ENCODE measurements at places on chromosomes 1 and 21.
A peak's percentile ranks its signal among the peaks of the same experiment; 100 is the strongest.

DNA sequence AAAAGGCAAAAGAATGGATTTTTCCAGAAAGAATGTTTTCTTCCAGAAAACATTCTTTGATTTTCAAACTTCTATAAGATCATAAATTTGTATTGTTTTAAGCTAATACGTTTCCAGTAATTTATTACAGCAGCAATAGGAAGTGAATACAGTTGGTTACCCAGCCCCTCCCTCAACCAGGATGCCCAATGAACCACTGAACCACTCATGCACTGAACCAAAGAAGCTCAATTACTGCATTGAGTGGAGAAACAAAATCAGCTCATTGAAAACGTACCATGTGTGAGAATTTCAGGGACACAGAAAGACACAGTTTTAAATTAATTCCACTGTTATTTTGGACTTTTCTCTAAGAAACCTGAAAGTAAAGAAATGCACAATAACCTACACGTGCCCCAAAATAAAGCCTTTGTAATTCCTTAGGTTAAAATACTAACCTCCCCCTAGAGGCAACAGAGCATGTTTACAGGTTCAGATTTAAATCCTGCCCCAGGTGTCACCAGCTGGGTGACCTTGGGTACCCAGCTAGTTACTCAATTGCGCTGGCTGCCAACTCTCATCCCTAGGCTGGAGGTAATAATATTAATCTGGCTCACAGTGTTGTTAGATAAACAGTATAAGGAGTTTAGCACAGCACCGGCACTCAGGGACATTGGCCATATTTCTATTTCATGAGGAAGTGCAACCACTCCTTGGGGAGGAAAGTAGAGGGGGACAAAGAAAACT lies 111.7 kb downstream of the NMNAT2 start:
- DNase-seq, result no peak

DNA sequence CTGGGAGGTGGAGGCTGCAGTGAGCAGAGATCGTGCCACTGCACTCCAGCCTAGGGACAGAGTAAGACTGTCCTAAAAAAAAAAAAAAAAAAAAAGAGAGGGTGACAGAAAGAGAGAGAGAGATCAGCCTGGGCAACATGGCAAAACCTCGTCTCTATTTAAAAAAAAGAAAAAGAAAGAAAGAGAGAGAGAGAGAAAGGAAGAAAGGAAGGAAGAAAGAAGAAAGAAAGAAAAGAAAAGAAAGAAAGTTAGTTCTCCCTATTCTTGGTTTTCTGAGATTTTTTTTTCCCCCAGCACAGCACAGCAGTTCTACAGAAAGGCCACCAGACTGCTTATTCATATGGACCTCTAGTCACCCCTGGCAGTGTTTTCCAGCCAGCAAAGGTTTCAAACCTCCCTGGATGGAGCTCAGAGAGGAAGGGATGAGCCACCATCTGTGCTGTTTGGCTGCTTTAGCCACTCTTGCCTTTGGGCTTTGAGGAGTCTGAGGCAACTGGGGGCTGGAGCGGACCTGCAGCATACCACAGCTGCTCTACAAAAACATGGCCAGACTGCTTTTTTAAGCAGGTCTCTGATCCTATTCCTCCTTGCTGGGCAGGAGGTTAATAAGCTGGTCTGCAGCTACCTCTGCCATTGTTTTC lies 10.6 kb downstream of the S100A6 start:
- DNase-seq, result no peak

DNA sequence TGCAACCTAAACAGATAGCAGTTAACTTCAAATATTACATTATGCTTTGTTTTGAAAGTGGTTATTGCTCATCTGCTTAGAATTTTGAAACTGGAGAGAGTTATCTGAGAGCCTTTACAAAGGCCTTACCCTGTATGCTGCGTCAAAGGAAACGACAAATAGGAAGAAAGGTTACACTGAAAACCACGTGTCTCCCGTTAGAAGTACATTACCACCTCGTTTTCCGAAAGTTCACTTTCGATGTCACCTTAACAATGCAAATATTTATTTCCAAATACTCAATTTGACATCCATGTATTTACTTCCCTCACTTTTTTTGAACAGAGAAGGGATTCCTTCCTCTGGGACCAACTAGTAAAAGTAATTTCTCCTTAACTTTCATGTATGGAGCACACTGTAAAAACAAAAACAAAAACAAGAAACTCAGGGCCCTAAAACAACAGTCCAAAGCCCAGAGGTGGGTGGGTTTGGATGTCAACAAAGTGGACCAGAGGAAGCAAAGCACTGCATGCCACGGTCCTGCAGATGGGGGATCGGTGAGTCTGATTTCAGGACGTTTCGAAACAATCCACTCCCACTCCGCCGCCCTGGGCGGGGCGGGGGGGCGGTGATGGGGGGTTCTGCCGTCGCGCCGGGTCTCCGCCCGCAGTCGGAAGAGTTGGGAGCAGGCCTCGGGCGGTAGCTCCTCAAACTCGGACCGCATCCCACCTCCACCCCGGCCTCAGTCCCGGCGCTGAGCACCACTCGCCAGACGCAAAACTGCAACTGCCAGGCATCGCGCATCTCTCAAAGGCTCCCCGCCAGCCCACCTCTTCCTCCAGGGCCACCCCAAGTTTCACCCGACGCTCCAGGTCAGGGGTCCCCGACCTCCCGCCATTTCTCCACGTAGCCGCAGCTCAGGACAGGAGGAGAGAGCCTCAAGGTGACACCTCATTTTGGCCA lies 841 bp downstream of the ADSS2 start:
- DNase-seq, result no peak

- DNase-seq, result no peak
Measured at GRCh38 chr21:32834916-32835235, 63.3 kb upstream of the PAXBP1 start.

GRCh38 chr1:55466921-55467320 lies 251.8 kb upstream of the USP24 start:
- DNase-seq, result no peak

DNA sequence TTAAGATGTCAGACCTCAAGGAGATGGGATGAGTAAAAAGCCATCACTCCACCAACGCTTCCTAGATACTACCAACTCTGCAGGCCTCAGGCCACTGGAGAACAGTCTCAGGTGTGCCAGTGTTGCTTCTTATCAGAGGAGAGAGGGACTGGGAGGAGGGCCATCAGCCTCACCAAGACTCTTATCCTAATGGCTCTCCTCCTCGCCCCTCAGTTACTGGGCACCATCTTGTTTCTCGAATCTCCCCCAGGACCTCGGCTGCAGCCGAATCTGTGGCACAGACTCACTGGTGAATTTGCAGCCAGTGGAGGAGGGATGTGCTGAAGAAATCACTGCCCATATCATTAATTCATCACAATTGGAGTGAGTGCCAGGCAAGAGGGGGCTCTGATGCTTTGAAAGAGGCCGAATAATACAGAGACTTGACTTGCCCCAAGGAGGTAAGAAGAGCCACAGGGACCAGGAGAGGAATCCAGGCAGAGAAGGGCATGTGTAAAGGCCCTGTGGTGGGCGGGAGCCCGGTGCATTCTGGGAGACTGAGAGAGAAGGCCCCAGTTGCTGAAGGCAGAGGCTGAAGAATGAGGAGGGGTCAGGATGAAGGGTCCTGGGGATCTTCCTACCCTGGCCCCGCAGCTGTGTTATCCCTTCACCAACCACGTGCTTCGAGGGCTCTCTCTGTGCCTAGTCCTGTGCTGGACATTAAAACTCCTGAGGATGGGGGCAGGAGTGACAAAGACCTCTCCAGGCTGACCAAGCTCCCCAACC lies 129.8 kb downstream of the PTPRU start:
- no peak for DNase-seq

GRCh38 chr1:17250601-17251000 lies 1.7 kb downstream of the PADI3 start:
- no peak for DNase-seq

DNA sequence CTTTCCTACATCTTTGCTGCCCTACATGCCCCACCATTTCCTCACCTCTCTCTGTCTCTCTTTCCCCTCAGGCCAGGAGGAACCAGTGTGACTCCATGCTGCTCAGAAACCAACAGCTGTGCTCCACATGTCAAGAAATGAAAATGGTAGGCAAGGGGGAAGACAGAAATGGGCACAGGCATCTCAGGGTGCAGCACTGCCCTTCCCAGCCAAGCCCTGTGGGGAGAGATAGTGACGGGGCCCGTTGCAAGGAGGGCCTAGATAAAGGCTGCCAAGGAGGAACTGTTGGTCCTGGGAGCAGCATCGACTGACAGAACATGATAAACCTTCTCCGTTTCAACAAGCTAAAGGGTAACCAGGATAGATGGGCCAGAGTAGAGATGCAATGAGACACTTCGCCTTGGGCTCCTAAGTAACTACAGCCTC lies 12.5 kb upstream of the PIGC start:
- no peak for DNase-seq

- DNase-seq, result no peak
Measured at GRCh38 chr1:110081061-110081460, 10.6 kb upstream of the ALX3 start.

DNA sequence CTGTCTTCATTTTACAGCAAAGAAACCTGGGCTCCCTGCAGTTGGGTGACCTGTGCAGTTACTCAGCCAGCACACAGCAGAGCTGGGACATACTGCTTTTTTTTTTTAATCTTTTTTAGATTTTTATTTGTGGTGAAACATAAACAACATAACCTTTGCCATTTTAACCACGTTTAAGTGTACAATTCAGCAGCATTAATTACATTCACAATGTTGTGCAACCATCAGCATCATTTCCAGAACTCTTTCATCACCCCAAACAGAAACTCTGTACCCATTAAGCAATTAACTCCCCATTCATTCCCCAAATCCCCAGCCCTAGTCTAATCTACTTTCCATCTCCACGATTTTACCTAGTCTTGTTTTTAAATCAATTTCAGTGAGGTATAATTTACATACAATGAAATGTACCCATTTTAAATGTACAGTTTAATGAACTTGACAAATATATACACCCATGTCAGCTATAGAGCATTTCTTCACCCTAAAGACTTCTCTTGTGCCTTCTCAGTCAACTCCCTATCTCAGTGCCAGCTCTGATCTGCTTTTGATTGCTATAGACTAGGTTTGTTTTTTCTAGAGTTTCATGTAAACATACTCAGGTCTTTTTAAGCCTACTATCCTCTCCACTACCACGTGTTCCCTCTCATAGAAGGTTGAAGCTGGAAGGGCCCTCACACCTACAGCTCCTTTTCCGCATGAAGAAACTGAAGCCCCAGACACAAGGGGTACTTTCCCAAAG lies 37.8 kb upstream of the C8B start:
- DNase-seq, result no peak

- DNase-seq, result no peak
Measured at GRCh38 chr1:217943361-217943760, 312.2 kb downstream of the SPATA17 start.

GRCh38 chr1:62144238-62144831 lies 50.3 kb upstream of the L1TD1 start:
- DNase-seq, result peak; percentile 44

DNA sequence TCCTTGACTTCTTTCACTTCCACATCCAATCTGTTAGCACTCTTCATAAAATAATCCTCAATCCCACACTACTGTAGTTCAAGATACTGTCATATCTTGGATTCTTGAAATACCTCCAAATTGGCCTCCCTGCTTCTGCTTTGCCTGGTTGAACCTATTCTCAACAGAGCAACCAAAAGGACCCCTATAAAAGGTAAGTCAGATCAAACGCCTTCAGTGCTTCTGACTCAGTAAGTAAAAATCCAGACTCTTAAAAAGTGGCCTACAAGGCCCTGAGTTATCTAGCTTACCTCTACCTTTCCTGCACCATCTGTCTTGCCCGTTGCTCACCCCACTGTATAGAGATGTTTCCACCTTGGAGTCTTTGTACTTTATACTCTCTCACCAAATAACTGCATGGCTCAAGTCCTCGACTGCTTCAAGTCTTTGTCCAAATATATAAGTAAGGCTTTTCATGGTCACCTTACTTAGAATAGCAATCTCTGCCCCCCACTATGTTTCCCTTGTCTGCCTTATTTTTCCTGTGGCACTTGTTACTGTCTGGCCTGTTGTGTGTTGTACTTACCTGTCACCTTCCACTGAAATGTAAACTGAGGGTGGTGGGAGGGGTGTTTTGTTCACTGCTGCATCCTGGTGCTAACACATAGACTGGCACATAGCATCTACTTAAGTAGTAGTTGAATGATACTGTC lies 5.1 kb upstream of the PIGV start:
- no peak for DNase-seq

DNA sequence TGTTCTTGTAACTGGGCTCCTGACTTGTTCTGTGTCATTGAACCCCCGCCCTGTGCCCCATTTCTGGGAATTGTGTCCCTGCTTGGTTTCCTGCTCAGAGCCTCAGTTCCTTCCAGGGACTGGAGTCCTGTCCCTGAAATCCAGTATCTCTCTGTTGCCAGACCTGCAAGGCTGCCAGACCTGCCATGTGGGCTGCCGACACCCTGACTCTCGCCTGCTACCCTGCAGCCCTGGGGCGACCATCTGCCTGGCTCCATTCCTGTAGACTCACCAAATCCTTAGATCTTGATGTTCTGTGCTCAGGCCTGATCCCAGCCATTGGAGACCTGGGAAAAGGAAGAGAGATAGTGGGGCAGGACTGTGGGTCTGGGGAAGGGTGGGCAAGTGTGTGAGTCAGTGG lies 383.3 kb upstream of the PROX1 start:
- no peak for DNase-seq

DNA sequence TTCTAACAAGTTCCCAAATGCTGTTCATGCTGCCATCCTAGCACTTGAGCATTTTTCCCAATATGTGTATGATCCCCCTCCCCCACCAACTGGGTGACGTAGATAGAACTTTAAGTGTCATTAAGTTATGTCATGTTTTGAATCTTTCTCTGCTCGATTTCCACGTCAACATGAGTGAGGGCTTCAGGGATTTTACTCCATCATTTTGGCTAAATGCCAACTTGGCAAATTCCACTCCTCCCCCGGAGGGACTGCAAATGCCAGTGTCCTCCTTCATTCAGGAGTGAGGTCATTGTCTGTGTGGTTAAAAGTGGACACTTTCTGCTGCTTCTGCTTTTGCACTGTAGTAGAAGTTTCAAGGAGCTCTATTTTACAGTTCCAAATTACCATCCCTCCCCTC lies 201.7 kb downstream of the FGGY start:
- DNase-seq, result no peak

- DNase-seq, result no peak
Measured at GRCh38 chr1:177448652-177449357, 278.0 kb downstream of the BRINP2 start.

- no peak for DNase-seq
Measured at GRCh38 chr1:8021676-8022266, 4.3 kb downstream of the ERRFI1 start.

GRCh38 chr1:24369199-24369598 lies 44.4 kb downstream of the STPG1 start:
- no peak for DNase-seq

Measured in astrocyte of the cerebellum (primary cell).